ENCODE measurements at places on chromosomes 6 and 20.

DNA sequence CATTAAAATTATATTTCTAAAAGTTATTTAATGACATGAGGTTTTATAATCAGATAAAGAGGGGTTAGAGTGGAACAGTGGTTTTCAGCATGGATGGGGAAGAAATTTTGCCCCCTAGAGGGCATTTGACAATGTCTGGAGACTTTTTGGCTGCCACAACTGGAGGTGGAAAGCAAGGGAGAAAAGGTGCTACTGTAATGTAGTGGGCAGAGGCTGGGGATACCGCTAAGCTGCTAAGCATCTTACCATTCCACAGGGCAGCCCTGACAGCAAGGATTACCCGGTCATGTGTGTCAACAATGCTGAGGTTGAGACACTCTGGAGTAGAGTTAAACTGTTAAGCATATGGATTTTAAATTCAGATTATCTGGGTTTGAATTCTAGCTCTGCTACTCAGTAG lies 52.9 kb upstream of the FABP7 start:
- DNase-seq, result no peak

DNA sequence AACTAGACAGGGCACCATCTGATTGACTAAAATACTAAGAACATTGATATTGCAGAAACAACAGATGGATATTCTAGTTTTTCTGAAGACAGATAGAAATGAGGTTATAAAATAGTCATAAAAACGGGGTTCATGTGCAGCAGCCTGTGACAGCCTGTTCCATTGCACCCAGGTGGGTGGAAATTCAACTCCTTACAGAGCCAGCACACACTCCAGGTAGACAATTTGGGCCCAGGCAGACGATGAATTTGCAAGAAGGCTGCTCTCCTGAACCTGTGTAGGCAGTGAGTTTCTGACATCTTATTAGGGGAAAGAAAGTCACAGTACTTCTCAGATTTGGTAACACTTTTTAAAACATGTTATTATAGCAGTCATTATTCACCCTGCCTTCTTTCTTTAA lies 414.1 kb downstream of the PHF3 start:
- no peak for DNase-seq

GRCh38 chr6:94217836-94218235 lies 798.5 kb upstream of the EPHA7 start:
- no peak for DNase-seq

DNA sequence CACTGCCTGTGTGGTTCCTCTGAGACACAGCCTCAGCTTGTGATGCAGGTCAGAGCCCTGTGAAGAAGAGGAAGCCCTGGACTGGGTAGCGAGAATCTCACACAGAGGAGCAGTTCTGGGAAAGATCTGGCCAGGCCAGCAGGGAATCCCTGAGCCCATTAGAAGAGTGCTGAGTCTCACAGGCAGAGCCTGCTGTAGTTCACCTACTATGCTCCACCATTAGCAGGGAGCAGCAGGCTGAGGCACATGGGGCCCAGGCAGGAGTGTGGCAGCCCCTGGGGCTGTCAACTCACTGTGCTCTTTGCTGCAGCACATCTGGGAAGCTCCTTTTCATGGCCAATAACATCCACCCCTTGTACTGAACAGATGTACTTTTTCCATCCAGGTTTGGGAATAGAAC lies 146.8 kb upstream of the B3GAT2 start:
- no peak for DNase-seq

- DNase-seq, result no peak
Observed at GRCh38 chr6:169341706-169342105, 88.1 kb upstream of the THBS2 start.

GRCh38 chr20:51930775-51931174 lies 128.5 kb upstream of the SALL4 start:
- no peak for DNase-seq

DNA sequence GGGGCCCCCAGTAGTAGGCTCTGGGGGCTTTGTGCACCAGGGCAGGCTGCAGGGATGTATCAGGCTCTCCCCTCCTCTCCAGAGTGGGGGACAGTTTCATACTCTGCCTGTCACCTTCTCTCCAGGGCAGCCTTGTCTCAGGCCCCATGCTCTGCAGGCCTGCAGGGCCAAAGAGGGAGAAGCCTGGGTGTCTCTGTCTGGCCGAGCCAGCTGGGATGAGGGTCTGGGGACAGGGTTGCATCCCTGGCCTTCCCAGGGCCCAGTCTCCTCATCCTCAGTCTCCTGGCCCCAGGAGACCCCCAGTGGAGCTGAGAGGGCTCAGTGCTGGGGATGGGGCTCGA lies 14.8 kb upstream of the IP6K3 start:
- no peak for DNase-seq

- DNase-seq, result no peak
Observed at GRCh38 chr6:3535033-3535775, 78.4 kb upstream of the SLC22A23 start.

- no peak for DNase-seq
Observed at GRCh38 chr20:60113024-60113724, 155.0 kb downstream of the CDH26 start.

GRCh38 chr6:37313723-37314486 lies 39.9 kb upstream of the RNF8 start:
- DNase-seq, result no peak

- no peak for DNase-seq
Observed at GRCh38 chr6:136284909-136285308, 4.7 kb downstream of the BCLAF1 start.

GRCh38 chr6:105810922-105811482 lies 275.1 kb upstream of the PRDM1 start:
- DNase-seq, result no peak

DNA sequence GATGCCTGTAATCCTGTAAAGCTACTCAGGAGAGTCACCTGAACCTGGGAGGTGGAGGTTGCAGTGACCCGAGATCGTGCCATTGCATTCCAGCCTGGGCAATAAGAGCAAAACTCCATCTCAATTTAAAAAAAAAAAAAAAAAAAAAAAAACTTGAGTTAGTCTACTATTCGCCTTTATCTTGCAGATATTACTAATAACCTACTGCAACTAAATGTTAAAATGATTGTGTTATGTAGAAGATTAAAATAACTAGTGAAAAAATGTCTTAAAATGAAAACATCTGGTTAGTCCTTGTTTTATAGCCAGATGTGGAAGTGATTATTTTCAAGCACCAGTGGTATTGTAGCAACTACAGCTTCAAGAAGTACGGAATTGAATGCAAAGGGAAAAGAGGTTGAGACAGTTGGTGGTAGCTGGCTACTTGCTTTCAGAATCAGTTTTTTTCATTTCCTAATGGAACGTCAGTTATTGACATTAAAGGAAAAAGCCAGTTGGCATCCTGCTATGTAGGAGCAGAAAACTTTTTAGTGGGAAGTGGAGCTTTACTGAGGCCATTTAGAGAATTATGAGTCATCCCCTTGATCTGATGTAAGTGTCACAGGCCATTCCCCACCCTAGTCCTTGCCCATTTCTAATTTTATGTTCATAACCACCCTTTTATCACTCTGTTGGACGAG lies 43.8 kb upstream of the DYNLRB1 start:
- no peak for DNase-seq

- no peak for DNase-seq
Observed at GRCh38 chr20:16942756-16943155, 194.6 kb downstream of the OTOR start.

DNA sequence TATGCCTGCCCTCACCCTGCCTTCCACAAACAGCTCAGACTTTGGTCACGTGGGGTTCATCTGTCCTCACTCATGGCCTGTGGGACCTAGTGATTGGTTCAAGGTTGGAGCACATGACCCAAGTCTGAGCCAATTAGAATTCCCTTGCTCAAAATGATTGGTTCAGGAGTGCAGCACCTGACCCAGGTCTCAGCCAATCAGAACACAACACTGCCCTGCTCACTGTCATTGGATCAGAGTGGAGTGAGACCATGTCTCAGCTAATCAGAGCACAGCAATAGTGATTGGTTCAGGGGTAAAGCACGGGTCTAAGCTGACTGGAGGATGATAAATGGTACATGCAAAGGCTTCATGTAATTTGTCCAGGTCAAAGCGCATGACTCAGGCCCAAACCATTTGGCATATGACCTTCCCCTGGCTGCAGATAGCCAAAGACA lies 102.2 kb downstream of the PREX1 start:
- no peak for DNase-seq

- DNase-seq, result no peak
Observed at GRCh38 chr6:167719920-167720319, 106.8 kb upstream of the AFDN start.

DNA sequence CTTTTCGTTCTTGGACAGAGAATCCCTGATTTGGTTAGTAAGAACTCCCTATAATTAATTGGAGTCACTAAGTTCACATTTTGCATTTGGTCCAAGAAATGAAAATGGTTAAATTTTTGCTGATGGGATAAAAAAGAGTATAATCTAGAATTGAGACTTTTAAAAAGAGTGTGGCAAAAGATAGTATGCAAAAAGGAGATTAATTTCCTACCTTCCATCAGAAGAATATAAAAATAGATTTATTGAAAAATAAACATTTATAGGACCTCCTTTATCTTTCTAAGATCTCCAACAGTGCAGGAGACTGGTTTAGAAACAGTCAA lies 105.5 kb upstream of the EEF1E1 start:
- no peak for DNase-seq

DNA sequence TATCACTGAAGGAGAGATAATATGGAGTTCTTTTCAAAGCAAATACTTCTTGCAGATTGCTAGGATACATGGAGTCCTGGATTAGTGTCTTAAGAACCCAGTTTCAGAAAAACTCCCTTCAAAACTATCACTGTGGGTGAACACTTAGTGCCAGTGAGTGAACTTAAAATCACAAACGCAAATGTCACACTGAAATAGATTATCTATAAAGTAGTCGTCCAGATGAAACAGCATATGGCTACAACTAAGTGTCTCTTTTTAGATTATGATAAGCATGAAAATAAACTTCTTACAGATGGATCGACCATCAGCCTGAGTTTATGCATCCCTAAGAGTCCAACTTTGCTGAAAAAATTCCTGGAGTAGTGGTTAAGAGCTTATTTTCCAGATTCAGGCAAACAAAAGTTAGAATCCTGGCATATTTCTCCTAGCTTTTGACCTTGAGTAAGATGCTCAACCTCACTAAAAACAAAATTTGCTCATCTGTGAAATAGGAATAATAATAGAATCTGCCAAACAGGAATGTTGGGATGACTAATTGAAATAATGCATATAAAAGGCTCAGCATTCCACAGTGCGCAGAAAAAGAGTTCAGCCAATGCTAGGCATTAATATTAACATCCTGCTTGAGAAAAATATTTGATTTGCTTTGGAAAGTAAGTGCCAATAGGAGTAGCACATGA lies 70.4 kb downstream of the DOK5 start:
- no peak for DNase-seq

GRCh38 chr20:36097337-36098151 lies 57.0 kb upstream of the EPB41L1 start:
- no peak for DNase-seq

- DNase-seq, result no peak
Observed at GRCh38 chr20:59789686-59790085, 143.8 kb downstream of the SYCP2 start.

DNA sequence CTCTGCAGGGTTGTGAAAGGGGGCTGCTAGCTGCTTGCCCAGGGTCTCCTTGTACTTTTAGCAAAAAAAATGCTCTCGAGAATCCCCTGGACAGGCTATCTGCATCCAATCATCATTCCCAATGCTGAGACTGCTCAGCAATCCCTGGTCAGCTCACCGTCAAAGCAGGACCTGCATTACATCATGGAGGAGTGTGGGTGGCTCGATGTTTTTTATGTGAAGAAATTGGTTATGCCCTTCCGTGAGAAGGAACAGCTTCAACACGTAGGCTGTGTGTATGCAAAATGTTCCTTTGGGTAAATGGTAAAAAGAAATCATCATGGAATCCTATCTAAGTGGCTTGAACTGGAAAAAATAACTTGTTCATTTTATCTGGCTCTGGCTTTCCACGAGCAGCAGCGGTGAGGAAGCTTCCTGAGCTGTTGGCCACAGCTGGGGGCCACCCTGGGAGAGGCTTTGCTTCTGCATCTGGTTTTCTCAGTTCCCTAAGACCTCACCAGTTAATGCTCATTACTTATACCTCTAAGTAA lies 111.4 kb downstream of the FYN start:
- DNase-seq, result peak; percentile 39

DNA sequence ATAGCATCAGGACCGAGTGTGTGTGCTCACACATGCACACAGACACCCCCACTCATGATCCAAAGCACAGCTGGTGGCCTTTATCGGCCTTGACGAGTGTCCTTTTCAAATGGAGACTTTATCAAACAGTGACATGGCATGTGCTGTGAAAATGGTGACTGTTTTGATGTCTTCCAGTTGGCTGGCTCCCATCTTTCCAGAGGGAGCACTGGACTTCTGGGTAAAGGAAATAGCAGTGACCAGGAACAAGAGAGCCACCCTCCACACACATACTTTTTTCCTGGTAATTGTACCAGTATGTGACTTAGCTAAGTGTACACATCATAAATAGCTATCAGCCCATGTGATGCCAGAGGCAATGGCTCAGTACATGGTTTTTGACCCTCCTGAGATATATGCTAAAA lies 52.7 kb downstream of the ZDHHC14 start:
- DNase-seq, result no peak

DNA sequence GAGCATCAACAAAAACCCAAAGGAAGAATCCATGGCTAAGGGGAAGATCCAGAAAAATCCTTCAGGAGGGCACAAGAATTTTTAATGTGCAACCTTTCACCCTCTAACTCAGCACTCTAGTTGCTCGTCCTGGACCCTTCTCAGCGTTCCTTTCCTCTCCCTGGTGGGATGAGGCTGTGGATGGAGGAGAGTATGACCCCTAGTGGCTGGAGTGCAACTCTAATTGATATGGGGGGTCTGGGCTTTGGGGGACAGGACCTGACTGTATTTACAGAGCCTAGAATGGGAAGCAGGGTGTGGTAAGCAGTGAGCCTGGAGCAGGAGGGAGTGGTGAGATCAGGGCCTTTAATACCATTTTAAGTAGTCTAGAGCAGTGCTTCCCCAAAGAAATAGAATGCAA lies 83.9 kb upstream of the CEP85L start:
- peak; percentile 49 for DNase-seq
